Renal pelvis (tissue), 12 donors: ENCODE measurements at places on chromosomes 12 and 14. TPM values are rescaled to one million over a fixed set of nuclear protein-coding genes. Genes with fewer than 3 reads are reported as not detected.

The DBX2 gene
- 0.10 TPM for polyA plus RNA-seq

DNA sequence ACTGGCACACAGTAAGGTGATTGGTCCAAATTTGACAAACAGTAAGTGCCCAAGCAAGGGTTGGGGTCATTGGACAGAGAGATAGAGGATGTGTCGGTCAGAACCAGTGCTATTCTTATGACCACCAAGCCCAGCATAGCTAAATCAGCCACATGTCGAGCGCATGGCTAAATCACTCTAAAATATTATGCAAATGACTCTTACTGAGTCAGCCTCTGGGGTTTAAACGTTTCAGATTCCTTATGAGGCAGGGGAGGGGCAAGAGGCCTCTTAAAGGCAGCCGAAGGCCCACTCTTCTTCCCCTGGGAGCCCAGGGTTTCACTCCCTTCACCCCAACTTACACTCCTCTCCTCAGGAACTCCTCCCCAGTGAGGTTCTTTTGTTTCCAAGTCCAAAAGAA, 603 bp upstream of the ENDOU start:
- no peak for DNase-seq

DNA sequence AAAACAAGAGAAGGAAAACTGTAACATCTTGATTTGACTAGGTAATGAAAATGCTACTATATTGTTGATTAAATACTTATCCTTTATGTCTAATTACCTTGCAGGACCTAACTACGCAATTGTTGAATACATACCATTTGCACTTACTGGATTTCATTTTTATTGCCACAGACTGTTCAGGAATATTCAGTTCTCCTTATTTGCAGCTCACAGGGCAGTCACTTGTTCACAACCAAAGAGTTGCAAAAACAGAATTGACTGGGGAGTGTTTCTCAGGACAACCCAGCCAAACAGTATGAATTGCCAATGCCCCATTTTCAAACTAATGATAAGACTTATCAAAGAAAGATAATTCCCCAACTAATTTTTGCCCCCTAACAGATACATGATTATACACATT, 49.4 kb downstream of the CIT start:
- DNase-seq: no peak

GRCh38 chr14:101132051-101132571, 228.6 kb upstream of the RTL1 start:
- no peak for DNase-seq

- peak; percentile 54 for DNase-seq
These were observed 75.2 kb downstream of the PITPNM2 start for GRCh38 chr12:123075646-123076171.

DNA sequence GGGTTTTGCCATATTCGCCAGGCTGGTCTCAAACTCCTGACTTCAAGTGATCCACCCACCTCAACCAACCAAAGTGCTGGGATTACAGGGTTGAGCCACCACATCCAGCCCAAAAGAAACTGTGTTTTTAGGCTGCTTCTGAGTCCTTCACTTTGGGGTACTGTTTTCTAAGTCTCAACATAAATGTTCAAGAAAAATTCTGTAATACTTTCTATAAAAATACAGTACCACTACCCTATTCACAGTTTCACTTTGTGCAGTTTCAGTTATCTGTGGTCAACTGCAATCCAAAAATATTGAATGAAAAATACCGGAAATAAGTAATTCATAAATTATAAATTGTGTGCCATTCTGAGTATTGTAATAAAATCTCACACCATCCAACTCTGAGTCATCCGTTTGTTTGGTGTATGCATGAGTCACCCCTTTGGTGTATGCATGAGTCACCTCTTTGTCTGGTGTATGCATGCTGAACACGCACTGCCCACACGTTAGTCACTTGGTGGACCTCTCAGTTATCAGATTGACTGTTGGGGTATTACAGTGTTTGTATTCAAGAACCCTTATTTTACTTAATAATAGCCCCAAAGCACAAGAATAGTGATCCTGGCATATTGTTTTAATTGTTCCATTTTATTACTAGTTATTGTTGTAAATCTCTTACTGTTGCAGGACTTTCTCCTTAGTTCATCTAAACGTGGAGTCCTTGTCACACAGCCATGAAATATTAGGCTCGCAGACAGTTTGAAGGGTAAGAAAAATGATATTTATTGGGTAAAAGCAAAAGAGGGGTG, 190.2 kb downstream of the FSCB start:
- DNase-seq: no peak

DNA sequence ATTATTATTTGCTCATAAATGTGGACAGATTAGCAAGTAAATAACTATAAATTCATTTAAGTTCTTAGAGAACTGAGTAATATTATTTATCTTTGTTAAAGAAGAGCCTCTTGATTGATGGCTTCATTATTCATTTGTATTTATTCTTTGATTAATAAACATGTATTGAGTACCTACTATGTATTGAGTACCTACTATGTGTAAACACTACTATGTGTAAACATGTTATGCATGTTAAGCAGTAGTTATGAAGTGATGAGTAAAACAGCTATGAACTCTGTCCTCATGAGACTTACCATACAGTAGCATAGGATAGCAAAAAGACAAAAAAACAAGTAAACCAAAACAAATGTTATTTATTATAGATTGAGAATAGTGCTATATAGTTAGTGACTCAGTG, 61.9 kb downstream of the MNAT1 start:
- DNase-seq: no peak

DNA sequence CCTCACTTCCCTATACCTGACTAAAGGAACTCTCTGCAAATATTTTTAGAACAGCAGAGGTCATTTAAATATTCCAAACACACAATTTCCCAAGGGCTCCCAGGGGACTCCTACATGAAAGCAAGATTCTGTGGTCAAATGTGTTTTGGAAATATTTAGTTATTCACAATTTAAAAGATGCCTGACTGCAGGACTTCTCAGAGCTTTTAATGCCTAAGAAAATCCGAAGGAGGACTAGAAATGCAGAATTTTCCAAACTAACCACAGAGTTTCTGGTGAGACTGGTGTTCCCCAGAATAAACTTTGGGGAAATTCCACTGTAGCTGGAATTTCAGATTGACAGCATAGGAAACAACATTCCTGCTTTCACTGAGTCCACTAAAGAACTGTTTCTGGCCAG, 84.8 kb upstream of the MAP1LC3B2 start:
- no peak for DNase-seq

GRCh38 chr12:59193476-59194050, 273.3 kb upstream of the LRIG3 start:
- peak; percentile 3 for DNase-seq

The GPD1 gene
- 70.6 TPM for polyA plus RNA-seq

- DNase-seq: peak; percentile 9
These were observed 399 bp downstream of the NCAPD2 start for GRCh38 chr12:6494258-6494743.

The ZBTB42 gene
- 5.4 TPM for polyA plus RNA-seq

DNA sequence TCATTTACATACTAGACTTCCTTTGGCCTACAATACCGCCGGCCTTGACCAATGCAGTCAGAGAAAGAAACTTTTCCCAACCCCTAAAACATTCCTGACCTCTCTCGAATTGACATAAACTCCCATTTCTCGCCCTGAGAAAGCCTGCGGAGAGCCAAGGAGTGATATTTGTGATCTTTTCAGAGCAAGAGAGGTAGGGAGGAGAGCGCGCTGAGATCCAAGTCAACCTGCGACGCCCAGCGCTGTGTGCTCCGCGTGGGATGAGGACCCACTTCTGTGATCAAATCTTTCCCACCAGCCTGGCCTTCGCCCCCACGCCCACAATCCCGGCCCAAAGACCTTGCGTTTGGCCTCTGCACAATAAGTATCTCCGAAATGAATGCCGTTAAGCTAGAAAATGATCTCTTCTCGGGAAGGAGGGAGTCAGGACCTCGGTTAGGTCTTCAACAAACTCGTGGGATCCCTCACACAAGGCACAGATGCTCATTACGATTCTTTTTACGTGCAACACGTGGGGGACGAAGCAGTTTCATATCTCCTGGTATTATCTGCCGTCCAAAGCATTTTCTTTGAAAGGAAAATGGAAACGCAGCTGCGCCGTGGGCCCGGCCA, 6.3 kb upstream of the NPAS3 start:
- no peak for DNase-seq

The MNAT1 gene
- 39.7 TPM for polyA plus RNA-seq
